IPS-NIHi11 (cell line): ENCODE measurements at places on chromosomes 6 and 20.

- DNase-seq: peak; percentile 30
Measured at GRCh38 chr6:617456-618100, 39.3 kb downstream of the HUS1B start.

GRCh38 chr6:12137480-12137879 lies 125.4 kb downstream of the HIVEP1 start:
- no peak for DNase-seq

DNA sequence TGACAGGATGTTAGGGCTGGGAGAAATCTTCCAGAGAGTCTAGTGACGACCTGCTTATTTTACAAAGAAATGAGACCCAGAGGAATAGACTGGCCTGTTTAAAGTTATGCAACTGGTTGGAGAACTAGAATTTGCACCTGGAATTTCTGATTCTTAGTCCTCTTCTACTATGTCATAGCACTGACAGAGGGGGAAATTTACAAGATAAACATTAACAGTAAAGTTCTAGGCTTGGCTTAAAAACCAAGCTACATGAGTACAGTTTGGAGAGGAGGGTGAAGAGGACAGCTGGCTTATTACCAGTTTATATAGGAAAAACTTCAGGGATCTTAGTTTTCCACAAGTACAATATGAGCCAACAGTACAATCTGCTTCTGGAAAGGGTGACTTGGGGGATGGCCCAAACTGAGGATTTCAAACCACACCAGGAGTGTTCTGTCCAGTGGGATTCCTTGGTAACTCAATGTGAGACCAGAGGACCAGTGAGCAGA lies 269.6 kb downstream of the CD109 start:
- DNase-seq: no peak

- DNase-seq: no peak
Measured at GRCh38 chr20:58697201-58697866, 4.7 kb downstream of the NPEPL1 start.

DNA sequence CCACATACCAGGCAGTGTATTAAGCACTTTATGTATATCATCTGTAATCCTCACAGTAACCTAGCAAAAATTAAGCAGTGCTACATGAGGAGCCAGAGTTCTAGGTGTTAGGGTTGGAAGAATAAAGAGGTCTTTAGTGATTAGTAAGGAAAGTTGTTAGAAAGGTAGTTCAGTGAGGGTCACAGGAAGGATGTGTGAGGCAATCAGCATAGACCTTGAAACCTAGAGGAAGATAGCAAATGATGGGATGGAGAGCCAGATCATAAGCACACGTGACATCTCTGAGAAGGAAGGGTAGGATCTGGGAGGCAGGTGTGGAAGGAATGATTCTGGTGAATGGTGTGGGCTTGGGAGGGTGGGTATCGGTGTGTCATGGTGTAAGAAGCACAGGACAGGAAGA lies 2.2 kb downstream of the KAT14 start:
- DNase-seq: no peak

- DNase-seq: peak; percentile 47
Measured at GRCh38 chr6:3337521-3338350, 79.0 kb downstream of the PSMG4 start.

GRCh38 chr6:70709826-70710225 lies 42.1 kb downstream of the SMAP1 start:
- DNase-seq: no peak

- DNase-seq: no peak
Measured at GRCh38 chr20:10910535-10911178, 236.9 kb upstream of the JAG1 start.

DNA sequence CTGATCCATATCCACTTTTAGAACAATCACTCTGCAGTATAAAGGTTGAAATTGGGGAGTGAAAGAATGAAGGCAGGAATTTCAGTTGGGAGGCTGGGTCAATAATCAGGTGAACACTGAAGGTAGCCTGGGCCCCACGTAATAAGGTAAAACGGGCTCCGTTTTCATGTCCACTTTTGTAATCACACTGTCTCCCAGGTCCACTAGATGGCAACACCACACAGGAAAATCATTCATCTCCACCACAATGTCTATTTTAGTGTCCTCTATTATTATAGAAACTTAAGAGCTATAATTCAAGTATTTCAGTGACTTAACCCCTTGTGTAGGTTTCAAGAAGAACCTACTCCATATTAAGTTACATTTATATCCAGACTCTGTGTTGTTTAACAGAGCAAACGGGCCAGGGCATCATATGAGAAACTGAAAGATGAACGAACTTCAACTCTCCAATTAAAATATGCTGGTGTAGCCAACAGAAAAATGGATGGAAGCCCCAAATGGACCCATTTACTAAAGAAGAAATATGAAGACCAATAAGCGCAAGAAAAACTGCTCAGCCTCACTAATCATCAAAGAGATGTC lies 45.9 kb upstream of the MC3R start:
- peak; percentile 22 for DNase-seq

- DNase-seq: peak; percentile 50
Measured at GRCh38 chr20:13325033-13325432, 104.0 kb downstream of the ISM1 start.

- DNase-seq: no peak
Measured at GRCh38 chr6:16533721-16534136, 227.5 kb downstream of the ATXN1 start.

DNA sequence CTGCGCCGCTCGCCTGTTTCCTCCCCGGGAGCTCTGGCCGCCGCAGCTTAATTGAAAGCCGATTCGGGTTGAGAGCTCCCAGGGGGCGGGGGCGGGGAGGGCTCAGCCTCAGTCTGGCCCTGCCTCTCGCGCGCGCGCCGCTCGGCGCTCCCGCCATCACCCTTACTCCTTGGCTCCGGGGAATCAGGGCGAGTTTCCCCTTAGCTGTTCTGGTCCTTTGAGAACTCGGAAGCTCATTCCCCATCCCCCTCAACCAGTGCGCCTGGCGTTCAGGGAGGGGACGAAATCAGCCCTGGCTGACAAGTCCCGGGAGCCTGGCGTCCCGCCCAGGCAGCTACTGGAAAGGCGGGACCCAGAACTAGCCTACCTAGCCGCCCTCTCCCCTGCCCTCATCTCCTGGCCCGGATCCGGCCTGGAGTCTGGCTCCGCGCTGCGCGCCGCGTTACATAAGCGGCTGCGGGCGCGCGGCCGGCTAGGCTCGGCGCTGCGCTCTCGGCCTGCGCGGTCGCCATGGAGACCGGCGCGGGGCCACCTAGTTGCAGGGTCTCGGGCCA lies 2.8 kb downstream of the SLC12A5 start:
- peak; percentile 85 for DNase-seq

DNA sequence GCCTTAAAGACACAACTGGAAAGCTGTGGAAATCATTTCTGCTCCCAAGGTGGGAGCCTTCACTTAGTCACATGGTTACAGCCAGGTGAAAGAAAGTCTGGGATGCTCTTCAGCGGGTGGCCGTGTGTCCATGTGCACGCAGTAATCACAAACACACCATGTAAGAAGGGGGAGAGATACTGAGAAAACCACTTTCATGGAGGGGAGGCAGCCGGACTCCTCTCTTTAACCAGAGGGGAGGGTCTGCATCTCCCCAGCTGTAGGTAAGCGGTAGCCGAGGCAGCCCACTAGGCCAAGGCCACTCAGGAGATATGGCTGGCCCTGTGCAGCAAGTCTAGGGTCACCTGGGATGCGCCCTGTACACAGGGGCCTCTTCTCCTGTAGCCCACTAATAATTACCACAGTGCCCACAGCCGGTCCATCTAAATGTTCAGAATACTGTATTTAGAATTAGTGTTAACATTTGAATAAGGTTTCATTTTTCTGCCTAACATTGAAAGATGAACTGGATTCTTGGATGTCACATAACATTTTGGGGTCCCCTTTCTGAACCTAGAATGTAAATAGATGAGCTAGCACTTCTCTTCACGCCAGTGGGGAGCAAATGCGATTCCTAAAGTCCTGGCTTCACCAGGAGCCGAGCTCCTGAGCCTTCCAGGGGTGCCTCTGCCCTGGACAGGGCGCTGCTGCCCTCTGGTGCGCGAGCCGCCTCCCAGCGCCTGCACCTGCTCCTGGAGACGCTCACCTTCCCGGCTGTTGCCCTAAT lies 15.9 kb downstream of the GPR31 start:
- peak; percentile 81 for DNase-seq

- no peak for DNase-seq
Measured at GRCh38 chr6:133079901-133080300, 161.3 kb upstream of the EYA4 start.

DNA sequence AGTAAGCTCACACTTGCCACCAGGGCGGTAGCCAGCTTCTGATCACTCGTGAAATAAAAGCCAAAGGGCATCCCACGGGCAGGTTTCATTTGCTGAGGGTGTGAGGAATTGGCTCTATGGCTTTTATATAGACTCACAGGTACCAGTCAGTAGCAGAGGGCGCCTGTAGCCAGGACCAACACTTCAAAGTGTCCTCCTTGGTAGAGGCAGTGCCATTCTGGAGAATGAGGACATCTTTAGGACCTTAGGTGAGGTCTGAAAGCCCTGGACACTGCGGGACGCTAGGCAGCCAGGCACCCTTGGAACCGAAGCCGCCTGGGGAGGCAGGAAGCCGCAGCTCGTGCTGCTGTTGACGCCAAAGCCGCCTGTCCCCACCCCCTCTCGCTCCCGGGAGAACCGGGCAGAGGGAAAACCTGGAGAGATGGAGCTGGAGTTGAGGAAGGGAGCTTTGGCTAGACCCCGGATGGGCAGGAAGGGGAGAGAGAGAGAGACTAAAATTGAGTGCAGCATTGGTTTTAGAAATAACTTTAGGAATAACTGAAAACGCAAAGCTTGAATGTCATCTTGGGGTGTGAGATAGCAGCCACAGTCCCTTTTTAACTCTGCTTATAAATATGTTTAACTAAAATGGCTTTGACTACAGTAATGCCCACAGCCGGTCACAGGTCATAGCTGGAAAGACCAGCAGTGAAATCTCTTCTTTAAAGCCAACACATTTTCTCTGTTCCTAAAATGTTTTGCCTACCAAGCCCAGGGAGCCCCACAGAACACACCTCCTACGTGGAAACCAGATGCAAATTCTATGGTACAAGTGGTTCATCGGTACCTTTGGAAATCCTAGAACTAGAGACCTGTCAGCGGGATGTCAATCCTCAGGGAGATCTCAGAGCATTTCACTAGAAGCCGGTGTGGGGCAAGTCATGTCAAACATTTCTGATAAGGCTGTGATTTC lies 128.5 kb upstream of the CDYL start:
- DNase-seq: peak; percentile 86

GRCh38 chr20:46573788-46574584 lies 23.5 kb upstream of the OCSTAMP start:
- DNase-seq: no peak

DNA sequence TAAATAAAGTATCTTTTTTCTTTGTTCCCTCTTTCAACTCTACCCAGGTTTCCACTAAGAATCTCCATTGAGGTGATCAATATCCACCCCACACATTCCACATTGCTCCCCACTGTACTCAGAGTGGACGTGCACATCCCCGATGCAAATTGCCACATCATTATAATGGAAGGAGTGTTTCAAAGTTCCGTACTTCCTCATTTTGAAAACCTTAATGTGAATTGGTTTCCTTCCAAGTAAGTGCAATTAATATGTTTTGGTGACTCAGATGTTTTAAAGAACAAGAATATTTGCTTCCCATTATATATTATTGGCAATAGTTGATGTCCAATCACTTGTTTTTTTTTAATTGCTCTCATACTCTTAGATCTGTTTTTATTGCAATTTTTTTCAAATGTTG lies 463.6 kb downstream of the HACE1 start:
- no peak for DNase-seq

DNA sequence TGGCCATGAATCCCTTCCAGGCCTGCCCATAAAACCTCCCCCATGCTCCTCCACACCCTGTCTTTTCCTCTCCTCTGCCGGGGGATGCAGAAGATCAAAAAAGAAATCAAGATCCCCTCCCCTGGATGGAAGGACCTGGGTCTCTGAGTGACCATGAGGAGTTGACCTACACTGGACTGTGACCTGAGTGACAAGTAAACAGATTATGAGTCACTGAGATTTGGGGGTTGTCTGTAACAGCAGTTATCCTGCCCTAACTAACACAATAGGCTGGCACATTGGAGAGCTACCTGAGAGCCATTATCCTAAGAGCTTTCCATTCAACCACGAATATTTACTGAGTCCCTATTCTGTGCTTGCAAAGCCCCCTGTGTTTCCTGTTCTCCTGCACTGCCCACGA lies 28.4 kb upstream of the SIRPA start:
- no peak for DNase-seq

GRCh38 chr6:131156411-131156810 lies 21.1 kb downstream of the AKAP7 start:
- no peak for DNase-seq

- DNase-seq: peak; percentile 76
Measured at GRCh38 chr6:13795041-13795750, 19.2 kb downstream of the MCUR1 start.

- DNase-seq: no peak
Measured at GRCh38 chr6:56101141-56101553, 146.2 kb downstream of the COL21A1 start.

- DNase-seq: peak; percentile 50
Measured at GRCh38 chr6:166173281-166173951, 5.8 kb upstream of the TBXT start.

- DNase-seq: no peak
Measured at GRCh38 chr6:90469906-90470305, 117.0 kb downstream of the MAP3K7 start.

DNA sequence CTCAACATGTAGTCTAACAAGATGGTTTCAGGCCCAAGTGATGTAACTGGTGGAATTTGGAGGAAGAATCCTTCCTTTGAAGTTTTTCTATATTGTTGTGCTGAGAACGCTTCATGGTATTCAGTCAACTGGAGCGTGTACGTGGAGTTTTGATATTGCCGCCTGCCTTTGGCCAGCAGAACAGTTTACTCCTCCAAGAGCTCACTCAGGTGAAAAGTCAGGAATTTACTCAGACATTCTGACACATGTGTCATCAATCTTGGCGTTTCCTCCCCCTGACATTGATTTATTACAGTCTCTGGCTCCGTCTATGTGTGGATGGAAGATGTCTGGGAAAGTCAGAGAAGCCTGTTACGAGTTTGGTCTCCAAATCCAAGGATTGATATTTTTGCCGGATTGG lies 19.0 kb upstream of the TGM2 start:
- DNase-seq: no peak

GRCh38 chr6:134132494-134133141 lies 80.2 kb upstream of the SLC2A12 start:
- no peak for DNase-seq

- no peak for DNase-seq
Measured at GRCh38 chr6:34473967-34474366, 8.1 kb downstream of the PACSIN1 start.

GRCh38 chr20:14481863-14482262 lies 144.5 kb upstream of the FLRT3 start:
- no peak for DNase-seq

DNA sequence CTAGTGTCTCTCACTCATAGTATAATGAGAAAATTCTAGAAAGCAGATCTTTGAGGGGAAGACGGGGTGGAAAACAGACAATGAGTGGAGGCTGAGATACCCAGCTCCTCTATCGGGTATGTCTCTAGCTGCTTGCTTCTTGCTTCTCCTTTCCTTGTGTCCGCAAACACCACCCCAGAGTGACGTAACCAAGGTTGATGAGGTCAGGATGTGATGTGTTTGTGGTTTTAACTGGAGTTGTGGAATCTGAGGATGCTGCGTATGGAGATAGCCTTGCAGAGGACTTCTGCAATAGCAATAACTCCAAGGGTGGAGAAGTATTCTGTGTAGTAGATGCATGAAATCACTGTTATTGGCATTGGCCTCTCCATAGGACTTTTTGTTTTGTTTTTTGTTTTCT lies 132.7 kb upstream of the IFNGR1 start:
- DNase-seq: no peak

- no peak for DNase-seq
Measured at GRCh38 chr6:42696526-42697267, 25.7 kb downstream of the PRPH2 start.

GRCh38 chr6:144515761-144516160 lies 230.6 kb downstream of the UTRN start:
- DNase-seq: no peak

GRCh38 chr6:38396209-38396608 lies 243.5 kb downstream of the BTBD9 start:
- DNase-seq: no peak
